GOT3 (cell line): ENCODE measurements at places on chromosomes 16 and 17.
A peak's percentile ranks its signal among the peaks of the same experiment; 100 is the strongest.

DNA sequence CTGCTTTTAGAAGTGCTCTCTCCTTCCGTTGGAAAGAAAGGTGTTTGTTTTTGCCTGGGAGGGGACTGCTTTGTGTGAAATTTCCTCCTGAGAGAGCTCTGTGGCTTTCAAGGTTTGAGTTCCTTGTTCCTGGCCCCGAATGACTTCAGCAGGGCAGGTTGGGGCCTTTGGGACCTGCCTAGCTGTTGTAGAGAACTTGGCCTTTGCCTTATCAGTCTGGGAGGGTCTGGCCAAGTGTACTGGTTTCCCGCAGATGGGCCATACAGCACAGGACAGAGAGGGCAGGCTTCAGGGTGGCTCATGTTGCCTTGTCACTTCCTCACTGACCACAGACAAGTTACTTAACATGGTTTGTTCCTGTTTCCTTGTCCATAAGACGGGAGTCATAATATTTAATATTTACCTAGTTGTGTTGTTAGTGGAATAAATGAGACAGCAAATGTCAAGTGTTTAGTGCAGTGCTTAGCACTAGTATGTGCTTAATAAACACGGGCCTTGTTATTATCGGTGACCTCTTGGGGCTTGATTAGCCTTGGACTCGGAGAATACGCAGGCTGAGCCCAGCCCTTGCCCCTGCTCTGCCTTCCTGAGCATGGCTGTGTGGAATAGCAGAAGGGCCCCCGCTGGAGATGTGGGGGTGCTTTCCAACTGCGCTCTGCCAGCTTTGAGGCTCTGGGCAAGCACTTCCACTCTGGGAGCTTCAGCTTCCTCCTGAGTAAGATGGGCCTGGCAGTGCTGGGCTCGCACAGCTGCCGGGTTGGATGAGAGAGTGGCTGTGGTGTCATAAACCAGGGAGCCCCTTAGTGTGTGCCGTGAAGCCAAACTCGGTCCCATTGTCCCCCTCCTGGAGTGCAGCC is 6.6 kb downstream of the PRSS8 start:
- DNase-seq, result no peak

- no peak for DNase-seq
Observed at GRCh38 chr17:46868689-46869187, 17.4 kb downstream of the WNT9B start.

DNA sequence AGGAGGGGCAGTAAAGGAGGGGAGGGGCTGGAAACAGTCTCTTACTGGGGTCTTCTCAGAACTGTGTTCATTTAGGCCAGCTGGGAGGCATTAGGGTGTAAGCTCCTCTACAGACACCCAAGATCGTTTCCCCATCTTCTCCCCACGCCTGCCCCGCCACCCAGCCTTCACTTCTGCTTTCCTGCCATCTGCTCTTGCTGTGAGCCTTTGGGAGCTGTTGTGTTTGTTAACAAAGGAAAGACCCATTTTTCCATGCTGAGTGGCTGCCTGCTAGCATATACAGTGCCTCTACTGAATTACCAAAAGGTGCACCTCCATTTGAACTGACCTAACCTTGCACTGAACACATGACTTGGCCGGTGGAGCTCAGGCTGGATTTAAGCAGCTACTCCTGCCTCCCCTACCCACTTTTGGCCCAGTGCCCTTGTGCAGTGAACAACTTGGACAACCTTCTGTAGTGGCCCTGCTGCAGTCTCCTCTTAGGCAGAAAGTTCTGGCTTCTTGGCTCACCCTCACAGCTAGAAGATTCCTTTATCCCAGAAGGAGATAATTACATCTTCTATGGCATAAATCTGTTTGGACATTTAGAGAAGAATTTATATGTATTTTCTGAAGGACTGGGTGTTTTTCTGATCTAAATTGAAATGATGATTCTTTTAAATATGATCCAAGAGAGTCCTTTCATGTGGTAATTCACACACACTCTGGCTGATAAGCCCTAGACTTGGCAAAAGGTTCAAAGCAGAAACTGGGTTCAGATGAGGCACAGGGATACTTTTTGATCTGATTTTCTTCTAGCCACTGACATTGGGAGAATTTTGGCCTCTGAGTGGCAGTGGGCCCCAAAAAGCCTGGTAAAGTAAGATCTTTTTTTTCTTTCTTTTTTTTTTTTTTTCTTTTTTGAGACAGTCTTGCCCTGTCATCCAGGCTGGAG is 81.9 kb upstream of the HNF1B start:
- DNase-seq, result no peak

- DNase-seq, result no peak
Observed at GRCh38 chr17:40664582-40665333, at the start of gene KRT222. TSS of gene KRT222 (minus strand) at chr17:40665177. CDS start at chr17:40665099, 78 bp downstream.

DNA sequence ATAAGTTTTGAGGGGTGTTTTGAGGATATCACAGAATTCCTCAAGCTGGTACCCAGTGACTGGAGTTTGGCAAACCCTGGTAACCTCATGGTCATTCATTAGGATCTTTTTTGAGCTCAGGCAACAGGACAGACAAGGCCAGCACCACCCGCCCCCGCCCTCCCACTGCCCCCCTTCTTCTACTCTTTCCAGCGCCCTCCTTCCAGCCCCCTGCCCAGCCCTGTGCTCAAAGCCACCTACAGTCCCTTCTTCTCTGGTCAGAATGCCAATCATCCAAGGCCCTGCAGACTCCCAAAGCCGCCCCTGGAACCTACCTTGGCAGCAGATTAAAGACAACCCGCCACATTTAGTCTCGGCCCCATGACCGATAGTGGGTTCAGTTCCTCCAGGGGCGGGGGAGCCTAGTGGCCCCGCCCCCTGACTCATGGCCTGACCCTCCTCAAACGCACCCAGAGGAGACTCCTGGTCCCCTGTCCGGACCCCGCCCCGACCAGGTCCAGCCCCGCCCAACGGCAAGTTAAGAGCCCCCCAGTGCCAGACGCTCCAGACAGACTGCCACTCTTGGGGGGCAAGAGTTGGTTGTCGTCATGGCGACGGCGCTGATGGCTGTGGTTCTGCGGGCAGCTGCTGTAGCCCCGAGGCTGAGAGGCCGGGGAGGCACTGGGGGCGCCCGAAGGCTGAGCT is at the start of gene NAGS:
Gene NAGS, plus strand, starts transcription at position 546 of the 684 bp plus-strand sequence. Its CDS starts 42 bp downstream, at position 588.
- no peak for DNase-seq

DNA sequence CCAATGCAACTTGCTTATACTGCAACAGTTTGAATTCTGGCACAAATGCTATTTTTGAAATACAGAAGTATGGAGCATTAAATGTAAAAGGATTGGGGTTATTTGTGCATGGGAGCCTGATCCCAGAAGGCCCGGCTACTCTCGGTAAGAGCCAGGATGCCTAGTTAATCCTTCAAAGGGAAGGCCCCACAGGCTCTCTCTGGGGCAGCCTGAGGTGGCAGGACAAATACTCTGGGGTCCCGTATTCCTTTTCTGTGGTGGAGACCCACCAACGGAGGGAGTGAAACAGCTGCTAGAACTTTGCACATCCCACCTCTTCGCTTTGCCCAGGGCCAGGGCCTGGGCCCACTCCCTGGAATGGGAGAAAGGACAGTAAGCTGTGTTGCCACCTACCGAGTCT is 30.4 kb downstream of the ERN1 start:
- no peak for DNase-seq

GRCh38 chr17:37714897-37715296 is 30.0 kb downstream of the HNF1B start:
- DNase-seq, result no peak

GRCh38 chr17:32445074-32445415 is 735 bp downstream of the PSMD11 start:
- DNase-seq, result no peak

DNA sequence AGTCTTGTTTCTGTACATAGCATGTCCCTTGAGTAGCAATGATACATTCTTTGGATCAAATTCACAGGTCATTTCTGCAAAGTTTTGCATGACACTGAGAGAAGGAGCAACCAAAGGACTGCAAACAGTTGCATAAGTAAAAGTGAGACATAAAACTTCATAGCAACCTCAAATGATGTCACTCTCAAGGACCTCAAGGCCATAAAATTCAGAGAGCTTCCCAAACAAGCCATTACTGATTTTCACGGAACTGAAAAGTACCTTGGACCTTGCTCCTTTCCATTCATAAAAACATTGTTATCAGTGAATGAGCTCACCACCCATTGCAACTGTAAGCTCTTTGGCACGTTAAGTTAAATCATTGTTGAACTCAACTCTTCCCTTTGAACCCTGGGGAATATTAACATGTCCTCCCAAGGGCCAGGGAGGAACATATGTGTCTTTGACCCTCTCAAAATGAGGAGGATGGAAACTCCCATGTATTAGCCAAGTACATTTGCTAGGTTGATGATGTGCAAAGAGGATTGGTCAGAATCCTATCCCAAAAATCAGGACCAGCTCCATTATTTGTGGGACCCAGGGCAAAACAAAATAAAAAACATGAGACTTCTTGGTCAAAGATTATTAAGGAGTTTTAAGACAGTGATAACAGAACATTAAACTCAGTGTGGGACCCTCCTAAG is 275.0 kb upstream of the DYNLRB2 start:
- no peak for DNase-seq

GRCh38 chr16:70745536-70746025 is 55.4 kb downstream of the VAC14 start:
- no peak for DNase-seq

DNA sequence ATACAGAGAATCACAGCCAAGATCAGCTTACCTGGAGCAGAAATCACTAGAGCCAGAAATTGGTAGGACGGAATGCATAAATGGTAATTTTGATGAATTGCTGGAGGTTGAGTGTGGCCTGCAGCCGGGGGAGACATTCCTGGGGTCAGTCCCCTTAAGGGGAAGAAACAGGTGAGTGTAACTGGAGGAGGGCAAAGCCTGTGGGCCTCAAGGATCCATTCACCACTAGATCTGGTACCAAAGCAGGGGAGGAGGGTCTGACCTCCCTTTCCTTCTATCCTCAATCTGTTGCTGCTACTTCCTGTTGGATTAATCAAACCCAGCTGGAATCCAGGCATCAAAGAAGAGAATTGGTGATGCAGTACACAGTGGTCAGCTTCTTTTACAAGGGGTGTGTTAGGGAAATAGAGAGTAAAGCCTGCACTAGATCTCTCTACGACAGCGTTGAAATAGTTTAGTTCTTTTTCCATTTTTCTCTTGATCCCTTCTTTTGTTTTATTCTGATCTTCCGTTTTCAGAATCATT is 8.6 kb upstream of the ABCA9 start:
- no peak for DNase-seq

- peak; percentile 53 for DNase-seq
Observed at GRCh38 chr17:45341533-45342158, 24.8 kb upstream of the MAP3K14 start.

- DNase-seq, result no peak
Observed at GRCh38 chr16:62342216-62342615, 306.0 kb upstream of the CDH8 start.

DNA sequence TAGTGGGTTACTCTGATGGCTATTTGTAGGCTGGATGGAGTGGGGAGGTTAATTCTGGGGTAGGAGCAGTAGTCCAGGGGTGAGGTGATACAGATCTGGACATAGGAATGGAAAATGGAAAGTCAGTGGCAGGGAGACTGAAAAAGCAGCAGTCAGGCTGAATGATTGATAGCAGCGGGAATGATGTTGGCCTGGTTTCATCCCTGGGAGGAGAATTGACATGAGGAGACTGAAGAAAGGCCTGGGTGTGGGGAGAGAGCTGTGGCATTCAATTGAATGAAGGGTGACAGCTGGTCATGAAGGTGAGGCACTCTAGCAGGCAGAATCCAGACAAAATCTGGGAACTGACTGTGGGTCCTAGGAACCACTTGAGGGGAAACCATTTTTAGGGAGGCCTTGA is 34.7 kb upstream of the CLEC18A start:
- DNase-seq, result no peak

- no peak for DNase-seq
Observed at GRCh38 chr16:68186877-68187276, 49.0 kb downstream of the ESRP2 start.

- DNase-seq, result no peak
Observed at GRCh38 chr16:86405319-86405718, 105.0 kb upstream of the FOXF1 start.

DNA sequence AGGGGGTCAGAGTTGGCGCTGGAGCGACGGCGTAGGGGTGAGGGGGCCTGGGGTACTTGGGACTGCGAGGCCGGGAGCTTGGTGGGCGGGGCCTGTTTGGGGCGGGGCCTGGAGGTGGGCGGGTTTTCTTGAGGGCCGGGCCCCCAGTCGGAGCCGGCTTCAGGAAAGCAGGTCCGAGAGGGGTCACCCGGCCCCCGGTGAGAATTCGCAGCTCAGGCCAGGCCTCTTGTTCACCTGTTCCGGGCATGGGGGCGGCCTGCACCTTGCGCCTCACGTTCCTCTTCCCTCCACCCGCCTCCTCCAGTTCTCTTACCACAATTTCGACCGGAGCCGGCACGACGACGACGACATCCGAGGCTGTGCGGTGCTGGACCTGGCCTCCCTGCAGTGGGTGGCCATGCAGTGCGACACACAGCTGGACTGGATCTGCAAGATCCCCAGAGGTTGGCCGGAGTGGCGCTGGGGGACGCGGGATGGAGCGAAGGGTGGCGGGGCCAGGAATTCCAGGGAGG is 52.5 kb downstream of the MRC2 start:
- DNase-seq, result no peak

DNA sequence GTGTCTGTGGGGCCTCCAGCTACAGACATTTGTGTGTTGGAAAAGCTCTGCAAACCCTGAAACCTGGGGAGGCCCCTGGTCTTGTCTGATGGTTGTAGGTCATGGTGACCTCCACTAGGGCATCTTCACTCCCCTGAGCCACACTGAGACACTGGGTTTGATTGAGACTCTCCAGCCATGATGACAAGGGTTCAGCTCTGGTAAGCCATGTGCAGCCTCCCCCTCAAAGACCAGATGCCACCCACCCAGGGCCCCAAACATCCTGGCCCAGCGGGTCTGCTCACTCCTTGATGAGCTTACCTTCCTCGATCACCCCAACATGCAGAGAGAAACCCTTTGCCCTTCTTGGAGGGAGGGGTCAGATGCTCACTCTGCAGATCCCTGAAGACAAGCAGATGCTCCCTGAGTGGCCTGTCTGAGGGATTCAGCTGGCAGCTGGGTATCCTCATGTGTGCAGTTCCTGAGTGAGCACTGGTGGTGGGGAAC is 101.6 kb downstream of the METRNL start:
- no peak for DNase-seq

DNA sequence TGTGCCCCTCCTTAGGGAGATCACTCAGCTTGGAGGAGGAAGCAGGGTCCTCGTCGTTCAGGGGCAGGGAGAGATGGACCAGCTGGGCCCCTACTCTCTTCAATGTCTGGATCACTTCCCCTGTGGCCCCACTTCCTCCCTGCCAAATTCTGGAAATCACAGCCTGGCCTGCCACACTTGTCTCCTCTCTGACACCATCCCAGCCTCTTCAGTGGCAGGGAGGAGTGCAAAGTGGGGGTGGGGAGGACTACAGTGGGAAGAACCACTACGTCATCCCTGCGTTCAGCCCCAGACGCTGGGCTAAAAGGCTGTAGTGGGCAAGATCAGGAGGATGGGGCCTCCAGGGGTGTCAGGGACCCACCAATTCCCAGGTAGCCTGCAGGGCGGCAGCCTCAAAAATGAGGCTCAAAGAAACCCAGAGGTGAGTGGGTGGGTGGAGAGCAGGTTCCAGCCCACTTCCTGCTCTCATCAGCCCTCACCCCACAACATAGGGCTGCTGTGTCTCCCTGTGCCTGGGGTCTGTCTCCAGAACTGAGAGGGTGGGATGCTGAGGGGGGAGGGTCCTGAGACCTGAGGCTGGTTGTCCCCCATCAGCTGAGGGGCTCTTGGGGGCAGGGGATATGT is 25.0 kb upstream of the TAC4 start:
- no peak for DNase-seq

- DNase-seq, result no peak
Observed at GRCh38 chr17:81277946-81278693, 17.0 kb downstream of the SLC38A10 start.
